ENCODE measurements at places on chromosomes 3 and 15.

DNA sequence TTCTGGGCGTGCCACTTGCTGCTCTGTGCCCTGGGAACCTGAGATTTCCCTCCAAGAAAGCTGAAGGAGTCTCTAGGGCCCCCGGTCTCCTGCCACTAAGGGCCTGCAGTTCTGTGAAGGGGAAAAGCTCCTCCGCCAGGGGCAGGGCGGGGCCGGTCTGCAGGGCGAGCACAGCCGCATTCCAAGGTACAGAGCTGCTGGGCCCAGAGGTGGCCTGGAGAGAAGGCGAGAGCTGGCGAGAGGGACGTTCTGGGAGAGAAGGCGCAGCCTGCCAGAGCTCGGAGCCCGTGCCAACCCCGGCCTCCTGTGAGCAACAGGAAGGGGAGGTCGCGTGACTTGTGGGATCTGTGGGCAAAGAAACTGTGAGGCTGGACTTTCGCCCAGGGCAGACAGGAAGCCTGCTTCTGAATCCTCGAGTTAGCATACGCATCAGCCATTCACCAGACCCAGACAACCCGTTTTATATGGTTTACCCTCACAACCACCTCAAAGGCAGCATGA, 500.4 kb downstream of the SHQ1 start:
- no peak for DNase-seq

DNA sequence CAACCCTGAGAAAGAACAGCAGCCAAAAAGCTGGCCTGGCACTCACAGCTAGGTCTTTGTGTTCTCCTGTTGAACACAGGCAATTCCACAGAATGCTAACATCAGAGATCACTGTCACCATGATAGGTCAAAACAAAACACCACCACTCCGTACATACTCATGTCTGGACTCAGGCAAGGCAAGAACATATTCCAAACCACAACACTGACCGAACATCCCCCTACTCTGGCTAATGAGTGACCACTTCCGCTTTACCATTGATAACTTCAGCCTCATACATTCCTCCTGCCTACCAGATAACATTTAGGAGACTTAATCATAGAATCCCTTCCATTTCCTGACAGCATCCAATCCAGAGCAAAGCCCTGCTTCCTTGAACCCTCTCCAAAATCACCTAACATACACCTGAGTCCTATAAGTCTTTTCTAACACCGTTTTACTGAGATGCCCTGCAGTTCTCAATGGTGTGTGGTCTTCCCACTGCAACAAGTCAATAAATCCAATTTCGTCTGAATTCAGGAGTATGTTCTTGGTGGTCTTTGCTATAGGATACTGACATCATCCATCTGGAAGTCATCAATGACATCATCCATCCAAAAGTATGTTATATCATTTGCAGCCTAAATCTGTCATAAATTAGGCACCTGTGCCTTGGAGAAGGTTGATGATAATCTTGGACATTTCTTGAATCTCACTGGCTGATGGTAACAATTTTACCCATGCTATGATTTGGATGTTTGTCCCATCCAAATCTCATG, 23.7 kb downstream of the RIOX2 start:
- no peak for DNase-seq

GRCh38 chr3:129593595-129594339, 12.7 kb downstream of the PLXND1 start:
- peak; percentile 89 for DNase-seq

DNA sequence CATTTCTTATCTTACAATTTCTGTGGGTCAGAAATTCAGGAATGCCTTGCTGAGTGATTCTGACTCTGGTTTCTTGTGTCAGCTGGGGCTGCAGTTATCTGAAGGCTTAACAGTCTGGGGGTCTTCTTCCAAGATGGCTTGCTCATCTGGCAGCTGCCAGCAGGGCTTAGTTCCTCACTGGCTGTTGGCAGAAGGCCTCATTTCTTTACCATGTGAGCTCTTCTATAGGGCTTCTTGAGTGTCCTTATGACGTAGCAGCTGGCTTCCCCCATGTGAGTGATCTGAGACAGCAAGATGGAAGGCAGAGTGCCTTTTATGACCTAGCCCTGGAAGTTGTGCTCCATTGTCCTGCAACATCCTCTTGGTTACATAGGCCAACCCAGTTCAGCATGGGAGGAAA, 82.0 kb upstream of the PDZRN3 start:
- no peak for DNase-seq

DNA sequence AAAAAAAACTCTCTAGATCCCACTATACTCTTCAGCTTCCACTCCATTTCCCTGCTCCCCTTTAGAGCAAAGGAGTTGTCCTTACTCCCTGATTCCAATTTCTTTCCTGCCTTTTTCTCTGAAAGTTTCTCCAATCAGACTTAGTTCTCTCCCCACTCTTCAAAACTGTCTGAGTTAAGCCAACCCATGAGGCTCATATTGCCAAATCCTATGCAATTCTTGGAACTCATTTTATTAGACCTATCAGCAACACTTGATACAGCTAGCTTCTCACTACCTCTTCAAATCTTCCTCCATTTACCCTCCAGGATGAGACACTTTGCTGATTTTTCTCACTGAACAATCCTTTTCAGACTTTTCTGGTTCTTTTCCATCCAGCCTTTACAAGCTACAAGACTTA, 233.1 kb downstream of the THRB start:
- no peak for DNase-seq
